GM23338 (cell line): ENCODE measurements at places on chromosomes 2 and 18.

- H3K4me3 ChIP-seq = no peak overlapping the region
- no peaks in the 10 kb centered on the region for H3K27me3 ChIP-seq
- no peaks in the 10 kb centered on the region for H3K36me3 ChIP-seq
- no peak for DNase-seq
- H3K4me1 ChIP-seq = no peaks in the 10 kb centered on the region
These were observed 78.3 kb downstream of the HDAC4 start for GRCh38 chr2:239322416-239323086.

DNA sequence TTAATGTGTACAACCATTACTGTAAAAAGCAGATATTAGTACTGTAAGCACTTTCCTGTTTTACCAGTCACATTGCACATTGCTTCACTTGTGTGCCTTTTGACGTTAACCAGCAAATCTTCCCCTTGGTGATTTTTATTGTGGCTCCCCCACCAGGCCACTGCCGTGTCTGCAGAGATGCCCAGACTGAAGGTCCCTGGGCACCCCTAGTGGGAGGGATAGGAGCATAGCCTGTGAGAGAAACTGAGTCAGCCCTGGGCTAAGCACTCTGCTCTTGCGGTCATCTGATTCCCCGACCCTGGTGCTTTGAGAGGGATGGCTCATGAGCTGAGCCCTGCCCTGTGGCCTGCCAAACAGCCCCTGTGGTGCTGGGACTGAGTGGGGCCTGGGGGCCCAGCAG is 73.4 kb downstream of the INPP4A start:
- H3K4me1 ChIP-seq = no peaks in the 10 kb centered on the region
- H3K4me3 ChIP-seq = no peak overlapping the region
- no peaks in the 10 kb centered on the region for H3K27me3 ChIP-seq
- peak; percentile 37 for DNase-seq
- H3K36me3 ChIP-seq = no peaks in the 10 kb centered on the region

GRCh38 chr18:49023271-49023937 is 72.6 kb upstream of the SMAD7 start:
- H3K27me3 ChIP-seq = no peaks in the 10 kb centered on the region
- no peak for DNase-seq
- H3K4me3 ChIP-seq = no peak overlapping the region
- no peak overlapping the region for H3K27ac ChIP-seq

GRCh38 chr2:233285921-233286320 is 21.7 kb upstream of the SAG start:
- no peak overlapping the region for H3K27ac ChIP-seq
- H3K27me3 ChIP-seq = no peaks in the 10 kb centered on the region
- H3K4me3 ChIP-seq = no peak overlapping the region
- H3K4me1 ChIP-seq = no peaks in the 10 kb centered on the region
- H3K36me3 ChIP-seq = peaks cover 43% of the 10 kb centered on the region
- no peak for DNase-seq

DNA sequence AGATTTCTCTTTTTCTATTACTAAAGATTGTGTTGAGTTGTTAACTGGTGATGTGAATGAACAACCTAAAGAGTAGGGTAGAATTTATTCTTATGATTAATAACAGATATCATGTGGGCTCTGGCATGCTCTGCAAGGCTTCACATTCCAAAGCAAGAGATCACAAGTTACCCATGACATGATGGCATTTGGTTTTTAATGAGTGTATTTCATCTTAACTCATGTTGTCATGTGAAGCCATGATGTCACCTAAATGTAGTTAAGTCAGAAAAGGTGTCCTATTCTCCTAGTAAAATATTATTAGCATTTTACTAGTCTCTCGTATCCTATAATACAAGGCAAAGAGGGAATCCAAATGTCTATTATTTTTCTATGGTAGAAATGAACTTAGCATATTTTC is 678.0 kb downstream of the ARHGAP15 start:
- no peak overlapping the region for H3K27ac ChIP-seq
- H3K4me3 ChIP-seq = no peak overlapping the region
- H3K27me3 ChIP-seq = no peaks in the 10 kb centered on the region
- DNase-seq = no peak
- peaks cover 20% of the 10 kb centered on the region for H3K4me1 ChIP-seq
- no peaks in the 10 kb centered on the region for H3K36me3 ChIP-seq

GRCh38 chr2:7083580-7084509 is 166.6 kb downstream of the RNF144A start:
- no peaks in the 10 kb centered on the region for H3K36me3 ChIP-seq
- no peaks in the 10 kb centered on the region for H3K27me3 ChIP-seq
- H3K4me1 ChIP-seq = no peaks in the 10 kb centered on the region
- no peak overlapping the region for H3K27ac ChIP-seq

DNA sequence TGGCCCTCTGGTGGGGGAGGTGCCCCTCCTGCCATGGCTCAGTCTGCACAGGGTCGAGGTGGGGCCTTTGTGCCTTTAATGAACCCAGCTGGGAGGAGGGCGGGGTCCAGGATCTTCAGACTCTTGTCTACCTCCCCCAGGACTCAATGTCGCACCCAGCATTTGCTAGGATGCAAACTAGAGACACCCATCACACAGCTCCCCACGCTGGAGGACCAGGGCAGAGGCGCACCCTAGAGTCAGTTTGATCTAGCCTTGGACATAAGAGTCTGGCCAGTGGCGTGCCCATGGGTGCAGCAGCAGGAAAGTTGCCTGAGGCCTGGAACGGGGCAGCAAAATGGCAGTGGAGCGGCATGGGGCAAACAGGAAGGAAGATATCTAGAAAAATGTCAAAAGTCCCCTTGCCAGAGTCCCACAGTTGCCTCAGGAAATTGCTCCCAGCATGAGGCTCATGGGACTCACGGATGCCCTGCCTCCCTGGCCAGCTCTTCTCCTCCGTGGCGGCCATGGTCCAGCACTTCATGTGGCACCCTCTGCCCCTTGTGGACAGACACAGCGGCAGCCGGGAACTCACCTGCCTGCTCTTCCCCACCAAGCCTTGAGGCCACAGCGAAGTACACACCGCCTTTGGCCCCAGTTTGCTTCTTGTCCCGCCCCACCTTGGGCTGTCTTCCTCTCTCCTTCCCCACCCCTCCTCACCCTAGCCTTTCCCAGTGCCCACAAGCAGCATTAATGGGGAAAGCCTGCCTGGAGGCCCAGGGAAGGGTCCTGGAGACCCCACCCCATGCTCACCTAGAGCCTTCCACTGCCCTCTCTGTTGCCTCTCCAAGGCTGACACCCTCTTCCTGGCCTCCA is 17.7 kb downstream of the SH2D6 start:
- no peaks in the 10 kb centered on the region for H3K36me3 ChIP-seq
- peak overlapping the region; percentile 53; the same call in 1 of the 2 replicates for H3K4me3 ChIP-seq

- no peak overlapping the region for H3K4me3 ChIP-seq
- H3K27ac ChIP-seq = no peak overlapping the region
- no peaks in the 10 kb centered on the region for H3K27me3 ChIP-seq
- no peak for DNase-seq
- H3K36me3 ChIP-seq = no peaks in the 10 kb centered on the region
These were observed 58.7 kb downstream of the AFTPH start for GRCh38 chr2:64582774-64583340.

- no peaks in the 10 kb centered on the region for H3K27me3 ChIP-seq
- no peak for DNase-seq
- no peaks in the 10 kb centered on the region for H3K36me3 ChIP-seq
These were observed 47.6 kb downstream of the CCBE1 start for GRCh38 chr18:59649591-59649990.

GRCh38 chr18:45165871-45166270 is 449.4 kb upstream of the SLC14A2 start:
- no peaks in the 10 kb centered on the region for H3K4me1 ChIP-seq
- H3K27ac ChIP-seq = no peak overlapping the region
- DNase-seq = no peak
- no peaks in the 10 kb centered on the region for H3K36me3 ChIP-seq
- no peaks in the 10 kb centered on the region for H3K27me3 ChIP-seq

DNA sequence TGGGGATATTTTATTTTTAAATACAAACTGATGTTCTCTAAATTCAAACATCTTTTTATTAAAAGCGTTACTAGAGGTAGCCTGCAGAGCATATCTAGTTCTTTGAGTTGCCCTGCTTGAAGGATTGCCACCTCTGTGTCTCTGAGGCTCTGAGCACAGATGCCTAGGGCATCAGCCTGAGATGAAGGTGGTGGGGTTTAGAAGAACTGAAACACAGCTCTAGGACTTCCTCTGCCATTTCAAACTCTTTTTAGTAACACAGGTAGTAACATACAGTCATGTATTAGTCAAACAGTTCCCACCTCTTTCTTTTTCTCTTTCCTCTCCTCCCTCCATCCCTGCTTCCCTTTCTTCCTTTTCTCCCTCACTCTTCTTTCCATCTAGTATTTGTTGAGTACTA is 57.6 kb downstream of the TTC21B start:
- no peak overlapping the region for H3K4me3 ChIP-seq
- H3K36me3 ChIP-seq = peaks cover 10% of the 10 kb centered on the region; the same call in 1 of the 2 replicates
- no peaks in the 10 kb centered on the region for H3K4me1 ChIP-seq
- H3K27ac ChIP-seq = no peak overlapping the region
- DNase-seq = no peak

DNA sequence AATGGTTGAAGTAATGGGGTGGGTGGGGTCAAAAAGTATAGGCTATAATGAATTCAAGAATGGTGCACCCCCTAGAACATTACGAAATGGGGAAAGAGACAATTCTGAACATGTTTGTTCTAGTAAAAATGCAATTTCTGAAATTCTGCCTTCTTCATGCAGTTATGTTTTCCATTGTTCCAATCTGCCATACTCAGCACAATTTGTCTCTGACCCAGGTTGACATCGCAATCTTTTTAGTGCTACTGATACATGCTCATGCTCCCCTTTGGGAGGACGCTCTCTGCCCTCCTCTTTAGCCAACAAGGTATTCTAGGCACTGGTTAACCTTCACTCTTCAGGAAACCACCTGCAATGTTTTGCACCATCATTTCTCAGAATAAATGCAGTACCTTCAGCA is 1303.9 kb upstream of the PIK3C3 start:
- no peaks in the 10 kb centered on the region for H3K4me1 ChIP-seq
- no peak overlapping the region for H3K4me3 ChIP-seq
- no peak overlapping the region for H3K27ac ChIP-seq
- no peak for DNase-seq
- H3K27me3 ChIP-seq = no peaks in the 10 kb centered on the region

GRCh38 chr2:218137514-218137913 is 11.7 kb downstream of the CXCR2 start:
- no peaks in the 10 kb centered on the region for H3K36me3 ChIP-seq
- no peak overlapping the region for H3K4me3 ChIP-seq
- no peaks in the 10 kb centered on the region for H3K4me1 ChIP-seq
- no peak for DNase-seq

- H3K27me3 ChIP-seq = no peaks in the 10 kb centered on the region
- peaks cover 64% of the 10 kb centered on the region for H3K4me1 ChIP-seq
- H3K27ac ChIP-seq = no peak overlapping the region
- H3K4me3 ChIP-seq = no peak overlapping the region
- DNase-seq = no peak
- no peaks in the 10 kb centered on the region for H3K36me3 ChIP-seq
These were observed 129.9 kb downstream of the SPTBN1 start for GRCh38 chr2:54586062-54586461.

- H3K36me3 ChIP-seq = no peaks in the 10 kb centered on the region
- no peak overlapping the region for H3K27ac ChIP-seq
- H3K4me3 ChIP-seq = no peak overlapping the region
- peak; percentile 26 for DNase-seq
These were observed 76.4 kb upstream of the MGAT5 start for GRCh38 chr2:134177351-134177931.

DNA sequence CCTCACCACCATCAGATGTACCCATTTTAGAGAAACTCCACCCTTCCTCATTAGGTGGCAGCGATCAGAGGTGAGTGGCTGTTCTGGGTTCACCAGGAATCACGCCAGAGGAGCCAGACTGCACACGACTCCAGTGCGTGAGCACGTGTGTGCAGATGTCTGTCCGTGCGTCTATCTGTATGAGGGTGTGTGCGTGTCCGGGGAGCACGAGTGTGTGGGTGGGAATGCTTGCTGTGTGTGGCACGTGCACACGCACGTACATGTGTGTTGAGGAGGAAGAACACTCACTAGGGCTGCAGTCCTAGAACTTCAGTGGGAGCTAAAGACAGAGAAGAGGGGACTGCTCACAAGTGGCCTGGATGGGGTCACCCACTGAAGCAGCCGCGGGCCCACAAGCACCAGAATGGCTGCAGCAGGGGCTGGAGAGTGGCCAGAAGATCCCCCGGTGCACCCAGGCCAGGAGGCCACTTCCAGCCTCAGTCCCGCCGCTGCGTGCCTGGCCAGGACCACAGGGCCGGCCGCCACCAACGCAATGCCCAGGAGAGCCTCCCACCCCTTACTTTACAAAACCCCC is 13.9 kb downstream of the HDAC4 start:
- H3K36me3 ChIP-seq = no peaks in the 10 kb centered on the region
- H3K27me3 ChIP-seq = no peaks in the 10 kb centered on the region
- DNase-seq = no peak

- DNase-seq = no peak
- no peaks in the 10 kb centered on the region for H3K27me3 ChIP-seq
These were observed 46.7 kb upstream of the KCNG2 start for GRCh38 chr18:79750980-79751571.

DNA sequence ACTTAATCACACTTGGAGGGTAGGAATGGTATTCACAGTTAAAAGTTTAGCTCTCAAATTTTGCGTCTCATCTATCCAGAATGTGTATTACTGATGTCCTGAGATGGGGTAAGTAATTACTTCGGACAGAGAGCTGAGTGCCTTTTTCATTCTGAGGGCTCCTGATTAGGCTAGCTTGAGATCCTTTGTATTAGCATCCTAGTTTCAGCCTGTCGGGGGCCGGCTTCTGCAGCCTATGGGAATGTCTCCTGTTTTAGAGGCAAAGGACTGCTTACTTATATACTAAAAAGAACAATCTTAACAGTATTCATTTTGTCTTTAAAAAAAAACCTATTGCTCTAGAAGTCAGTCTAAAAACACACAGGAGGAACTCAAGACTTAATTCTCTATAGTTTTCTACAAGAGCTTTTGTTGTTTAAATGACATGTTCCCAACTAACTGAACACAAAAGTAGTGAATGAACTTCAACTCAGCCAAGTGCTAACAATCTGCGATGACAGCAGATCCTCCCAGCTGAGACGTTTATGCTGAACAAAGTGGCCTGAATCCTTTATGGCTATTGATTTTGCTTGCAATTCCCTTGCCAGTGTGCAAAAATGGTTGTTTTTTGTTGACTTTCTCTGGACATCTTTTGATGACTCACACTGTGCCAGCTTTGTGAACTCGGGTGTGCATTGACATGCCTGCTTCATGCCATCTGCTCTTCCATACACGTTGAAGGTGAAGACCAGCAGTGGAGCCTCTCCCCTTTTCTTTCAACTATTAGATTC is 118.7 kb downstream of the LYPD6B start:
- peaks cover 9% of the 10 kb centered on the region; the same call in 1 of the 2 replicates for H3K4me1 ChIP-seq
- H3K36me3 ChIP-seq = no peaks in the 10 kb centered on the region
- no peaks in the 10 kb centered on the region for H3K27me3 ChIP-seq
- no peak overlapping the region for H3K4me3 ChIP-seq
- H3K27ac ChIP-seq = no peak overlapping the region

GRCh38 chr2:133517876-133518275 is 50.4 kb downstream of the NCKAP5 start:
- no peak overlapping the region for H3K27ac ChIP-seq
- peaks cover 32% of the 10 kb centered on the region for H3K27me3 ChIP-seq
- no peaks in the 10 kb centered on the region for H3K36me3 ChIP-seq
- H3K4me3 ChIP-seq = no peak overlapping the region

GRCh38 chr2:158477202-158477601 is 20.4 kb downstream of the PKP4 start:
- H3K27ac ChIP-seq = no peak overlapping the region
- DNase-seq = no peak
- H3K4me3 ChIP-seq = no peak overlapping the region
- no peaks in the 10 kb centered on the region for H3K27me3 ChIP-seq

GRCh38 chr2:216447293-216447692 is 35.0 kb downstream of the SMARCAL1 start:
- peaks cover 18% of the 10 kb centered on the region for H3K4me1 ChIP-seq
- H3K4me3 ChIP-seq = no peak overlapping the region
- H3K27me3 ChIP-seq = no peaks in the 10 kb centered on the region
- H3K36me3 ChIP-seq = peaks cover 12% of the 10 kb centered on the region; the same call in 1 of the 2 replicates
- DNase-seq = no peak
- no peak overlapping the region for H3K27ac ChIP-seq
